ENCODE measurements at places on chromosomes 12 and 14.

GRCh38 chr12:110340706-110341105, 59.7 kb downstream of the ATP2A2 start:
- DNase-seq, result no peak

DNA sequence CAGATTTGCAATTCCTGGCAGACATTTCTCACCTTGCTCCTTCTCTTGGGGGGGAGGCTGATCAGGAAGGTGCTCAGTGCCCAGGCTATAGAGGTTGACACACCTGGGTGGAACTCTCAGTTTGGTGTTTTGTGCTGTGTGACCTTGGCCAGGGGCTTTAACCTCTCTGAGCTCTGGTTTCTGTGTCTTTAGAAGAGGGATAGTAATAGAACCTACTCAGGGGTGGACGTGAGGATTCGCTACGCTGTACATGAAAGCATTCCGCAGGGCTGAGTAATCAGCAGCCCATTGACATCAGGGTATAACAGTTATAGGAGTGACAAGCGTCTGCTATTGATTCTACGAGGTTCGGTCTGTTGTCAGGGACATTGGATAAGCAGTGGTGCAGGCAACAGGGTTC, 98.1 kb downstream of the PHETA1 start:
- DNase-seq, result no peak

- no peak for DNase-seq
Observed at GRCh38 chr14:34453226-34453625, 8.8 kb downstream of the SPTSSA start.

DNA sequence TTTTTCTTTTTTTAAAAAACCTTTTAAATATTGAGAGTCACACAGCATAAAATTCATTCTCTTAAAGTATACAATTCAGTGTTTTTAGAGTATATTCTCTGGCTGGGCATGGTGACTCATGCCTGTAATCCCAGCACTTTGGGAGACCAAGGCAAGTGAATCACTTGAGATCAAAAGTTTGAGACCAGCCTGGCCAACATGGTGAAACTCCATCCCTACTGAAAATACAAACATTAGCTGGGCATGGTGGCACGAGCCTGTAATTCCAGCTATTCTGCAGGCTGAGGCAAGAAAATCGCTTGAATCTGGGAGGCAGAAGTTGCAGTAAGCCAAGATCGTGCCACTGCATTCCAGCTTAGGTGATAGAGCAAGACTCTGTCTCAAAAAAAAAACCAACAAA, 68.4 kb upstream of the BCAT1 start:
- no peak for DNase-seq

GRCh38 chr12:100460702-100461101, 13.0 kb upstream of the NR1H4 start:
- no peak for DNase-seq

- DNase-seq, result peak; percentile 57
Observed at GRCh38 chr14:73777420-73777819, 63.2 kb upstream of the PNMA1 start.

- no peak for DNase-seq
Observed at GRCh38 chr12:70251661-70252060, 8.4 kb downstream of the CNOT2 start.

GRCh38 chr14:20356422-20356821, 13.0 kb downstream of the PARP2 start:
- no peak for DNase-seq

- DNase-seq, result no peak
Observed at GRCh38 chr14:47240748-47241437, 434.5 kb downstream of the MDGA2 start.

DNA sequence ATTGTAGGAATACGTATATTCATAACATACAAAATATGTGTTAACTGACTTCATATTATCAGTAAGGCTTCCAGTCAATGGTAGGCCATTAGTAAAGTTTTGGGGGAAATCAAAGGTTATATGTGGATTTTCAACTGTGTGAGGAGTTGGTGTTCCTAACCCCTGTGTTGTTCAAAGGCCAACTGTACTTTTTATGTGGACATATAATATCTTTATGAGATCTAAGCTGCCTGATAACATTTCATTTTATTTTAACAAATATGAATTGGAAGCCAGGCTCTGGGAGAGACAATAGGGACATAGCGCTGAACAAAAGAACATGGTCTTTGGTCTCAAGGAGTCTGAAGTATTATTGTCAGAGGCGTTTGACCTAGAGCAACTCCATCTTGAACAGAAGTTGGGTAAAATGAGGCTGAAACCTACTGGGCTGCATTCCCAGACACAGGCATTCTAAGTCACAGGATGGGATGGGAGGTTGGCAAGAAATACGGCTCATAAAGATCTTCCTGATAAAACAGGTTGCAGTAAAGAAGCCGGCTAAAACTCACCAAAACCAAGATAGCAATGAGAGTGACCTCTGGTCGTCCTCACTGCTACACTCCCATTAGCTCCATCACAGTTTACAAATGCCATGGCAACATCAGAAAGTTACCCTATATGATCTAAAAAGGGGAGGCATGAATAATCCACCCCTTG, 147.2 kb downstream of the KSR2 start:
- DNase-seq, result no peak

GRCh38 chr12:80710727-80711449, 3.5 kb downstream of the MYF6 start:
- no peak for DNase-seq

GRCh38 chr12:23862701-23863100, 86.8 kb downstream of the SOX5 start:
- no peak for DNase-seq

DNA sequence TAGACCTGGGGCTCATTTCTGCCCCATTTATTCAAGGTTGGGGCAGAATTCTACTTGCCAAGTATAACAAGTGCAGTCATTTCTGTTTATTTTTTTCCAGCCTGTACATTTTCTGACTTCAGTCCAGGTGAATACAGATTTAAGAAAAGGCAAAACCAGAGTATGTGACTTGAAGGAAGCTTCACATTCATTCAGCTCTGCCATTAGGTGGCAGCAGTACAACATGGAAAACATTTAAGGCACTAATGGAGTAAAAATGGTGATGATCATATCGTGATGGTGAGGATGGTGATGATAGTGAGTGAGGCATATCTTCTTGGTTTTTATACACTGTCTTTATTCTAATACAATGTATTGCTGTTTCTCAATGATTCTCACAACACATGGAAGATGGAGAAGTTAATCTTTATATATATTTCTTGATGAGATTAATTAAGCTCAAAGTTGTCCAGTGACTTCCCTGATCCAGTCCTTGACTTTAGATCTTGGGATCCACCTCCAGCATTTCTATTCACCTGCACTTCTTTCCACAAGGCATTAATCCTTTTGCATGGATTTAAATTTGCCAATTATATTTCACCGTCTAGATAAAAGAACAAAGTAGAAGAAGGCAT, 176.7 kb upstream of the SEL1L start:
- DNase-seq, result no peak

DNA sequence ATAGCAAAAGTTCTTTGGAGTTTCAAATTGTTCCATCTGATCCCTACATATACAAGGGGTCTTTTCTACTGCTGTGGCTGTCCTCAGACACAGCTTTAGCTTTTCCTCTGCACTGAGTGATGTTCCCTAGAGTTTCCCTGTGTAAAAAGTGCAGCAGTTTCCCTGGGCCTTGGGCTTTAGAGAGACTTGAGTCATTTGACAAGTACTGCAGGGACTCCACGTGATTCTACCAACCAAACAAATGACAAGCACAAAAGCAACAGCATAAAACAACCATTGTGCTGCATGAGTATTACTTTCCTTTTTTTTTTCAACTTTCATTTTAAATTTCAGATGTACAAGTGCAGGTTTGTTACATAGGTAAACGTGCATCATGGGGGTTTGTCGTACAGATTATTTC, 272.8 kb downstream of the PDZRN4 start:
- DNase-seq, result no peak

DNA sequence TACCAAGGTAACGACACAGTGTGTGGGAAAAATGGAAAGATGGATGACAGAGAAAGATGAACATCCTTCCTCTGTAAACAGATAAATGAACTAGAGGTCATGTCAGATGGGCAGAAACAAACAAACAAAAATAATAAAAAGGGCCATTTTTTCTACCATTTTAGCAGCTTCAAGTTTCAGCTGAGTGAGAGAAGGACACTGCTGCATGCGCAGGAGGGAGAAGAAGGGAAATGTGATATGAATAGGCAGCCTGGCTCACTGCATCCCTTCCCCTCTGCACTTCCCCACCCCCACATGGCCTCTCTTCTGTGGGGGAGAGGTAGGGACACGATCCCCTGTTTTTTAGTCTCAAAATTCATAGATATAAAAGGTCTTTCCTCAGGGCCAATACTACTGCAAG, 492.0 kb downstream of the NELL2 start:
- no peak for DNase-seq

DNA sequence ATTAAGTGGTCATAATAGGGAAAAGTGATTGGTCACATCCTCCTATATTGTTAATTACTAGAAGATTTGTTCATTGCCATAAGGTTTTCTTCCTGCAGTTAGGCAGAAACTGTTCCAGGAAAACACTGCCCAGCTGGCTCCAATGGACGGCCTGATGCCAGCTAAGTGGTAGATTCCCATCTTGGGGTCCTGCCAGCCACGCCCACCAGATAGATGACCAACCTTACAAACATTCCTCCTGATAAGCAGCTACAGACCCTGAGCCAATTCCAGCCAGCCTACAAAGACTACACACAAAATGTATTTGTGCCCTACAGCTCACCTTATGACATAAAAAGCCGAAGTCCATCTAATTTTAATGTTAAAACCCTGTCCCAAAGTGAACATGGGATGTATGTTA, 685.9 kb upstream of the USP15 start:
- no peak for DNase-seq
